Lung (tissue), 17 donors: ENCODE measurements at places on chromosomes 1 and 21. TPM values are rescaled to one million over a fixed set of nuclear protein-coding genes. Genes with fewer than 3 reads are reported as not detected.
A peak's percentile ranks its signal among the peaks of the same experiment; 100 is the strongest.

The HMCN1 gene
- 26.0 TPM for total RNA-seq

The SPRR2G gene
- total RNA-seq = not detected

- no peak overlapping the region for H3K4me3 ChIP-seq
- H3K4me1 ChIP-seq = no peaks in the 10 kb centered on the region
- peak overlapping the region; percentile 1 for H3K27ac ChIP-seq
- H3K36me3 ChIP-seq = no peaks in the 10 kb centered on the region
- no peaks in the 10 kb centered on the region for H3K27me3 ChIP-seq
- no peak for DNase-seq
These were observed 22.7 kb upstream of the CD55 start for GRCh38 chr1:207298636-207299398.

GRCh38 chr1:30295266-30295665 is 428.1 kb downstream of the MATN1 start:
- no peak overlapping the region for H3K27ac ChIP-seq
- H3K4me1 ChIP-seq = no peaks in the 10 kb centered on the region
- no peak for DNase-seq
- H3K36me3 ChIP-seq = no peaks in the 10 kb centered on the region
- H3K4me3 ChIP-seq = no peak overlapping the region

DNA sequence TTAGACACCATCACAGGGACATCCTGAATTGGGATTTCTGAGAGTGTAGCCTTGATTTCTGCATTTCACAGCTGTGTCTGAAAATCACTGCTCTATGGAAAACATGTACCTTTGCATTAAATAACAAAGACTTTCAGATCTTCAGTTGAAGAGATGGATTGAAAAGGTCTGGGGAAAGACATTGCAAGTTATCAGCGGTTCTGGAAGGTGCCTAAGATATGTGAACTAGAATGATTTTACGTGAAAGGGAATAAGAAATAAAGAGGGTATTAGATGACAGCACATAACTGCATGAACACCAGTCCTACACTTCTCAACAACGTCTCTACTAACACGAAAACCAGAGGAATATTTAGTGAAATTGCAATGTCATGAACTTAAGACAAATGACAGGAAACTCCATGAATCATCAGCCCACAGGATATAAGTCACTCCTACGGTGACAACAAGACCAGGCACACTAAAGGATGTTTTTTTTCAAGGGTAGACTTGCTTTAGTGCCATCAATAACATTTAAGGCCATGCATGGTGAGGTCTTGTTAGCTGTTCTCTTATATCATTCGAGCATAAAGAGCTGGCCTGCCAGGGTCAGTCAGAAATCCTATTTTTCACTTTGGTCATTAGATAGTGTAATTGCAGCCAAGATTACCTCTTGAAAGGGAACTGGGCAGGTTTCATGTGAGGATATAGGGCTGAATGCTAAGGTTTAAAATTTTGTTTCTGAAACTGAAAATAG is 283.1 kb downstream of the GRIK1 start:
- H3K36me3 ChIP-seq = no peaks in the 10 kb centered on the region
- no peak overlapping the region for H3K27ac ChIP-seq
- peak; percentile 14 for DNase-seq

DNA sequence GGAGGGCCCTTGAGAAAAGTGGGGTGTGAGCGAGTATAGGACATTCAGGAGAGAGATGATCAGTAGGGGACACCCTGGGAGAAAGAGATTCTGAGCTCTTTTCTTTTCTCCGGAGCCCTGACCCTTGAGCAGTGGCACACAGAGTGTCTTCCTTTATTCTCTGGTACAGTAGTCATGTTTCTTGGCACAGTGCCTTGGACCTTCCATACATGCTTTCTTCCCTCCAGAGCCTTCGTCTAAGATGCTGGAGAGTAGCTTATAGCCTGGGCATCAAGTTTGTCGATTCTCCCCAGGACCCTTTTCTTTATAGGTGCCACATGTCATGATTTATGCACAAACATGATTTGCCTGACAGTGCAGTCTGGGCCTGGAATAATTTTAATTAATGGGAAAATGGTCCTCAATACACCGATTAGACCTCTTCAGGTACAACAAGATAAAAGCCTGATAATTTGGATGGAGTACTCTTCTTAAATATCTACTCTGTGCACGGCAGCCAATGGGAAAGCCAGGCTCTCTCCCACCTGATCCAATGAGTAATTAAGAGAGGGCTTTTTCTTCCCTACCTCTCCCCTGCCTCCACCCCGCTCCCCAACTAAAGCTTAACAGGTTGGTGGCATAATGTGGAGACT is at the start of gene TBX19:
Gene TBX19 (plus strand): TSS at position 582 of the 632 bp plus-strand sequence. CDS start 214 bp downstream, outside the sequence.
- no peak for DNase-seq
- no peaks in the 10 kb centered on the region for H3K36me3 ChIP-seq
- H3K27me3 ChIP-seq = no peaks in the 10 kb centered on the region
- H3K27ac ChIP-seq = no peak within 1 kb of the TSS
- no peak within 1 kb of the TSS for H3K4me3 ChIP-seq

DNA sequence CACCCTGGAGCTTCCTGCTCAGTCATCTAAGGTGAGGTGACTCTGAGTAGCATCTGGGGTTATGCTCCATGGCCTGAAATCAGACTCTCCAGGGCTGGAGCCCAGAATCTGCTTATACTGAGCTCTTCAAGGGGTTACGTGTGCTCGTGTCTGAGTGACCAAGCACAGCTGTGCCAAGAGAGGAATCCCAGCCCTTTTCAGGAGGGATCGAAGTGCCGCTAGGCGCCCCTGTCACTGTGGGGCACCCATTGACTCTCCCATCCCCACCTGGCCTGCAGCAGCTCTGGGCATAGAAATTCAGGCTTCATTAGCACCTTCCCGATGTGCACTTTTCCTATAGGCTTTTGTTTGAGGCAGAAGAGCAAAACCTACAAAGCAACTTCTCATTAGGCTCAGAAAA is 13.8 kb downstream of the VASH2 start:
- no peak overlapping the region for H3K4me3 ChIP-seq
- no peaks in the 10 kb centered on the region for H3K36me3 ChIP-seq
- H3K4me1 ChIP-seq = no peaks in the 10 kb centered on the region
- no peak overlapping the region for H3K27ac ChIP-seq
- DNase-seq = no peak

DNA sequence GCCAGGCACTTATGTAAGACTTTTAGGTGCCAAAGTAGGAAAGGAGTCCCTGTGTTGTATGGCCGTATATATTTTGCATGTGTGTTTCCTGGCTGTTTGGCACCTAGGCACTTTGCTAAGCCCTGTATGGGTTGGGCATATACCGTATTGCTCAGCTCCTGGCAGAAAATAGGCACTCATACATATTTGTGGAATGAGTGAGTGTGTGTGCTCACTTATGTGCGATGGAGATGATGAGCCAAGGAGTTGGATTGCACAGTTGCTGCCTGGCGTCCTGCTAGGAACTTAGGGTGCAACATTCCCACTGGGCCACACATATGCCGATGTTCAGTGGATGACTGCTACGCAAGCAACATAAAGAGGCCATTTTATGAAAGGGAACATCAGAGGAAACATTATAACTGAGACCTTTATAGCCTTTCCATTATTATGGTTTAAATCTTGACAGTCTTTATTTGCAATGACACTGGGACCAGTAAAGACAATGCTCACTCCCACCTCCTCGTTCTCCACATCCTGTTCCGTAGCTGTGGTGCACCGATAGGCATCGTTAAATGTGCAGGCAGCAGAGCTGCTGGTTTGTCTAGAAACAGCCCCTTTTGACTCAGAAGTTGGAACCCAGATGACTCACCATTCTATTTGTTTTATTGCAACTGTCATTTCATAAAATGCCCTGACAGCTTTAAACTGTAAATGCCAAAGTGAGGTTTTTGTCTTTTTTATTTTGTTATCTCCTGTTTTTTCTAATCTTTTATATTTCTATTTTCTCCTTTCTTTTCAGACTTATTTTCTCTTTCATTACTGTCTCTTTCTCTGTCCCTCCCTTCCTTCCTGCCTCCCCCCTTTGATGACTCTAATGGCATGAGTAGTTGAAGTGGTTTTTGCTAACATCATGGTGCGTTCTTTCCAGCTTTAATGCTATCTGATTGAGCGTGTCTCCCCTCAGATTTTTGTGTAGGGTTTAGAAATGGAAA is 36.1 kb downstream of the PEX14 start:
- H3K4me3 ChIP-seq = no peak overlapping the region
- peak overlapping the region; percentile 87 for H3K27ac ChIP-seq
- H3K4me1 ChIP-seq = peaks cover 8% of the 10 kb centered on the region
- no peaks in the 10 kb centered on the region for H3K36me3 ChIP-seq

DNA sequence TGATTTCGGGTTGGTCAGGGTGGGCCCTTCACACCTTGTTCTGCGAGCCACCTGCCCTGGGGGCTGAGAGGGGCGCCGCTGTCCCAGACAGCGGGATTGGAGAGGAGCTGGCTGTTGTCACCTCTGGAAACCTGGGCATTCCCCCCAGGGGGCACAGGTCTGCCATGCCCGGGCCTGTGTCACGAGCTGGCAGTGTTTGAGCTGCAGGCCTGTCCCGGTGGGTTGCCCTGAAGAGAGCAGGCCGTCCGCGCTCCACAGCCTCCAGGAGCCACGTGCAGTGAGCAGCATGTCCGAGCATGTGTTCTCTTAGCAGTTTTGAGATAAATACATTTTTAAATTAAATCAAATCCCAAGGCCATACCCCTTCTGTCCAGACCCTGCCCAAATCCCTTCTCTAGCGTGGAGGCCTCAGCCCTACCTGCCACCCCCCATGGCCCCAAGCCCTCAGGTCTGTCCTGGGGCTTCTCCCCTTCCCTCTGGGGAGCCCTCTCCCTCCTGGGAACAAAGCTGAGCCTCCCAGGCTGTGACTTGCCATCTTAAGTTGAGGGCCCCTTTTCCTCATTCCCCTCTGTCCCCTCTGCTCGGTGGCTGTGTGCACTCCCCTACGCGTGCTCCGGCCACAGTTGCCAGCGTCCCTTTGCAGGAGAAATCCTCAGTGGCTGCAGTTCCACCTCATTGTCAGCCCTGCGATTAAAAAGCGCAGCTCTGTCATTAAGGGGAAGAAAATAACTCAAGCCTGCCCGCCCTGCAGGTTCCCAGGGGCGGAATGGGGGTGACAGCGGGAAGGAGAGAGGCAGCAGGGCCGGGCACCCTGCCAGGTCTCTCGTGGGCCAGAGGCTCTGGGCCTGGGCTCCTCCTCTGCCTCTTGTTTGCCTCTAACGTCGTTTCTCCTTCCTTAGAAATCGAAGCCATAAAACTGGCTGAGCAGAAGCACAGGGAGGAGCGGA is 26.6 kb downstream of the SLX9 start:
- H3K27ac ChIP-seq = no peak overlapping the region
- H3K4me3 ChIP-seq = no peak overlapping the region
- peaks cover 11% of the 10 kb centered on the region for H3K36me3 ChIP-seq
- no peaks in the 10 kb centered on the region for H3K27me3 ChIP-seq
- peak; percentile 82 for DNase-seq

DNA sequence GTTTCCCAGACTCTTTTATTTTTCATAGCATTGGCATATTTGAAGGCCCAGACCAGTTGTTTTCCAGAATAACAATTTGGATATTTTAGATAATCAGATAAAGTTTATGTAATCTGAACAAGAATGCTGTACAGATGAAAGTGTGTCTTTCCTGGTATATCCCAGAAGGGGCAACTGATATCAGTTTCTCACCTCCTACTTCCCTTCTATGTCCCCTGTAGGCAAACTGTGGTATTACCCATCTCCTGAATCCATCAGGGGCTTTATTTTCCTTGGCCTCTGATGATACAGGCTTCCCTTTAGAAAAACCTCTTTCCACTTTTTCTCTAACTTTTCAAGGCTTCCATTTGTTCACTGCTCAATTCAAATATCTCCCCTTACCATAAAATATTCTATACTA is 87.5 kb upstream of the RGS1 start:
- no peak for DNase-seq
- H3K27me3 ChIP-seq = no peaks in the 10 kb centered on the region
- H3K4me3 ChIP-seq = no peak overlapping the region
- H3K4me1 ChIP-seq = no peaks in the 10 kb centered on the region
- no peaks in the 10 kb centered on the region for H3K36me3 ChIP-seq
- H3K27ac ChIP-seq = no peak overlapping the region

- H3K4me3 ChIP-seq = no peak overlapping the region
- no peaks in the 10 kb centered on the region for H3K36me3 ChIP-seq
- no peak for DNase-seq
- no peaks in the 10 kb centered on the region for H3K27me3 ChIP-seq
These were observed 40.5 kb downstream of the C1orf87 start for GRCh38 chr1:60033066-60033465.

DNA sequence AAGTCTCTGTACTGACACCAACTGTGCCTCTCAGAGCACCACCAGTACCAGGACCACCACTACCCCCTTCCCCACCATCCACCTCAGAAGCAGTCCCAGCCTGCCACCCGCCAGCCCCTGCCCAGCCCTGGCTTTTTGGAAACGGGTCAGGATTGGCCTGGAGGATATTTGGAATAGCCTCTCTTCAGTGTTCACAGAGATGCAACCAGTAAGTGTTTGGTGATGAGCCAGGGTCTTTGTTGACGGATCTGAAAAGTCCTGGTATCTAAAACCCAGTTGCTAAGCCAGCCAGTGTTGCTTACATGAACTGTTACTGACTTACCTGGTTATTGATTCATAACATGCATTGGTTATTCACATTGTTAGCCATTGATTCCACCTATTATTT is 1.1 kb downstream of the C1orf56 start:
- H3K27me3 ChIP-seq = no peaks in the 10 kb centered on the region
- H3K4me1 ChIP-seq = no peaks in the 10 kb centered on the region
- H3K27ac ChIP-seq = peak overlapping the region; percentile 90
- peak overlapping the region; percentile 69 for H3K4me3 ChIP-seq

The PLA2G2A gene
- total RNA-seq = 33.1 TPM

GRCh38 chr1:242477944-242478343 is 46.6 kb downstream of the PLD5 start:
- no peaks in the 10 kb centered on the region for H3K27me3 ChIP-seq
- no peaks in the 10 kb centered on the region for H3K36me3 ChIP-seq
- no peaks in the 10 kb centered on the region for H3K4me1 ChIP-seq
- peak; percentile 75 for DNase-seq
- H3K27ac ChIP-seq = no peak overlapping the region

DNA sequence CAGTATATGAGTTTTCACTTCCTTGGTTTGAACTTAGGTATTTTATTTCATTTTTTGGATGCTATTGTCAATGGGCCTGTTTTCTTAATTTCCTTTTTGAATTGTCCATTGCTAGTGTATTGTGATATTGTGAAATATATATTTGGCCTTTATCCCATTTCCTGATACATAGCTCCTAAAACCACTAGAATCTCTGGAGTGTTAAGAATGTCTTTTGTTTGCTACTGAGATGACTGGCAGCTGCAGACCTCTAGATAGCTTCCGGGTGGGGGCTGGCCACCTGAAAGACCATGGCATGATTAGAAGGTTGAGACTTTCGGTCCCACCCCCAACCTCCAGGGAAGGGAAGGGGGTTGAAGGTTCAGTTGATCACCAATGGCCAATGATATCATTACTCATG is 245.4 kb downstream of the KCNJ6 start:
- peaks cover 10% of the 10 kb centered on the region for H3K27me3 ChIP-seq
- H3K4me3 ChIP-seq = no peak overlapping the region
- no peak overlapping the region for H3K27ac ChIP-seq
- H3K4me1 ChIP-seq = peaks cover 6% of the 10 kb centered on the region
- no peaks in the 10 kb centered on the region for H3K36me3 ChIP-seq
- peak; percentile 61 for DNase-seq

DNA sequence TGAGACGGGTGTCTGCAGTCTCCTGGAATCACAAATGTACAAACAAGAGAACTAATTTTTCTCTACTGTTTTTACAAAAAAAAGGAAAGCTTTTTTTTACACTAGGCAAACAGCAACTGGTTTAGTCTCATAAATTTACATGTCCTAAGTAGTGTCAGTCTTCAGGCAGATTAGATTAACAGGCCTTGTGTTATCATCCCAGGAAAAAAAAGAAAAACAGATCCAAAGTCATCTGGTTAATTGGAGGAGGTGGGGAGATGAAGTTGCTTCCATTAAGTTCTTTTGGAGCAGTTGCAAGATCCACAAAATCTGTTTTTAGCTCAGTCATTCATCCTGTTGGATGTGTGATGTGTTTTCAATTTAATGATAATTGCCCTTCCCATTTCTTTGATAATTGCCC is 363.5 kb upstream of the ADGRL2 start:
- DNase-seq = no peak
- peak overlapping the region; percentile 59 for H3K27ac ChIP-seq
- peaks cover 13% of the 10 kb centered on the region for H3K4me1 ChIP-seq
- H3K36me3 ChIP-seq = no peaks in the 10 kb centered on the region
